ENCODE measurements at places on chromosomes 6 and 20. TPM values are rescaled to one million over a fixed set of nuclear protein-coding genes. Genes with fewer than 3 reads are reported as not detected.

Gene TUBB
- 130 TPM for total RNA-seq

Gene NKX2-4
- total RNA-seq = not detected

Gene CALHM4
- not detected for total RNA-seq

Gene FRMD1
- not detected for total RNA-seq

Gene PPIL6
- total RNA-seq = 5.5 TPM

Gene C6orf47
- total RNA-seq = 19.8 TPM

Gene SOBP
- total RNA-seq = 17.7 TPM

Gene METTL24
- total RNA-seq = 3.5 TPM

Gene LPIN3
- total RNA-seq = 14.8 TPM

Gene BNIP5
- total RNA-seq = not detected

DNA sequence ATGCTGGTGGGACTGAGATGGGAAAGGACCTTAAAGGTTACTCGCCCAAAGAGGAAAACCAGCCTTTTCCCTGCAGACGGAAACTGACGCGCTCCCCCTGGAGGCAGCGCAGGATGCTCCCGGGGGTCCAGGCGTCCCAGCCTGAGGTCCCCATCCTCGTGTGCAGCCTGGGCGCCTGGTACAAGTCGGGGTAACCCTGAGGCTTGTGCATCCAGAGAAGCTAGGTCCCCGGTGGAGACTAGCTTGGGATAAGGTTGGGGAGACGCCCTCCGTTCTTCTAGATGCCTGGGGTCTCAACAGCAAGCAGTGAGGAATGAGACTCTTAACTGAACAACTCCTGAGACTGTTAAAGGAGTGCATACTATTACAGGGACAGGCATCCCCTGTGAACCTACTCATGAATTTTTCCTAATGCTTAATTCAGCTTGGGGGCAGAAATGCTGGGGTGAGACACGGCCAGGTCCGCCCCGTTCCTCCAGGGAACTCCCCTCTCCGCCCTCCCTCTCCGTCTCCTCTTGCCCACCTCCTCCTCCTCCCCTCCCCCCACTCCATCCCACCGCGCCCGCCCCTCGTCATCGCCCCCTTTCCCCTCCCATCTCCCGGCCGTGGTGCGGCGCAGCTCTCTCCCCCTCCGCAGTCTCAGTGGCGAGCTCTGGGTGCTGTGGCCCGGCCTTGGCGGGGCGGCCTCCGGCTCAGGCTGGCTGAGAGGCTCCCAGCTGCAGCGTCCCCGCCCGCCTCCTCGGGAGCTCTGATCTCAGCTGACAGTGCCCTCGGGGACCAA is at the start of gene PRSS35:
Gene PRSS35 (plus strand): TSS at position 634 of the 781 bp plus-strand sequence. CDS start 10,908 bp downstream, outside the sequence.
- peak; percentile 66 for DNase-seq

- DNase-seq = no peak
Measured at GRCh38 chr6:129657483-129657882, 52.5 kb downstream of the ARHGAP18 start.

DNA sequence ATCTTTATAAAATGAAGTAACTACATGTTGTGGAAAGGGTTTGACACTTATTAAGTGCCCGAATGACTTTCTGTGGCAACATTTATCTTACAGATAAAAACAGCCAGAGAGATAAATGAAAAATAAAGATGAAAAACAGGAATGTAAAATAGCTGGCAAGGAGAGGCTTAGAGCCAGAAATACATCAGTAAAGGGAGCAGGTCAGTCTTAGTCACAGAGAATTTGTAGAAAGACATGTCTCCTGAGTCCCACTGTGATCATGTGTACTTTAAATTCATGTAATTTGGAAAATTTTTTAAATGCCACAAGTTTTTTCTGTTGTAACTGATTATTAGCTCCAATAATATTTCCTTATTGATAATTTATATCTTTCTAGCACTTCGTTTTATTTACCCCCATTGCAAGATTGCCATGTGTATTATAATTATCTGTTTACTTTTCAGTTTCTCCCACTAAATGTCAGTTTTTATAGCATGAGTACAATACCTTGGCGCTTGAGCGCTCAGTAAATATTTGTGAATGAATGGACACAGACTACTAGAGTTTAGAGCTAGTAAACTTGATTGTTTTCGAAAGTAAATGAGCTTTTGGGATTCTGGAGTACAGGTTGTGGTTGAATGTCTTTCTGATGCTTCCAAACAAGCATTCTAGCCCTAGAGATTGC is 15.2 kb downstream of the TAB2 start:
- DNase-seq = no peak

GRCh38 chr20:36175016-36175415 is 20.5 kb downstream of the EPB41L1 start:
- peak; percentile 12 for DNase-seq

DNA sequence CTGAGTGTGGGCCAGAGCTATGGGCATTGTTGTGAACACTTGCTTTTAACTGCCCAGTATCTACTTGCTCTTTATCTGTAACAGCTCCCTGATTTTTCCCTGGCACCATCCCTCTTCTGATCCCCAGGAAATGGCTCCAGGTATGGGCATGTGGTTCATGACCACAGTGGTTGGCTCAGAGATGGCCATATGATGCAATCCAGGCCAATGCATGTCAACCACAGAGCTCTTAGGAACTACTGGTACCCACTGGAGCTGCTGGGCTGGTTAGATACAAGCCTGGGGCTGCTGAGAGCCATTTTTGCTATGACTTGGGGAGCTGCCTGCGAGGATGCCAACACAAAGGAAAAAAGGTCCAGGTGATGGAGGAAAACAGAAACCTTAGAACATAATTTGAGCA is 55.6 kb downstream of the KCNB1 start:
- no peak for DNase-seq

GRCh38 chr6:21478883-21479539 is 114.5 kb upstream of the SOX4 start:
- peak; percentile 37 for DNase-seq

DNA sequence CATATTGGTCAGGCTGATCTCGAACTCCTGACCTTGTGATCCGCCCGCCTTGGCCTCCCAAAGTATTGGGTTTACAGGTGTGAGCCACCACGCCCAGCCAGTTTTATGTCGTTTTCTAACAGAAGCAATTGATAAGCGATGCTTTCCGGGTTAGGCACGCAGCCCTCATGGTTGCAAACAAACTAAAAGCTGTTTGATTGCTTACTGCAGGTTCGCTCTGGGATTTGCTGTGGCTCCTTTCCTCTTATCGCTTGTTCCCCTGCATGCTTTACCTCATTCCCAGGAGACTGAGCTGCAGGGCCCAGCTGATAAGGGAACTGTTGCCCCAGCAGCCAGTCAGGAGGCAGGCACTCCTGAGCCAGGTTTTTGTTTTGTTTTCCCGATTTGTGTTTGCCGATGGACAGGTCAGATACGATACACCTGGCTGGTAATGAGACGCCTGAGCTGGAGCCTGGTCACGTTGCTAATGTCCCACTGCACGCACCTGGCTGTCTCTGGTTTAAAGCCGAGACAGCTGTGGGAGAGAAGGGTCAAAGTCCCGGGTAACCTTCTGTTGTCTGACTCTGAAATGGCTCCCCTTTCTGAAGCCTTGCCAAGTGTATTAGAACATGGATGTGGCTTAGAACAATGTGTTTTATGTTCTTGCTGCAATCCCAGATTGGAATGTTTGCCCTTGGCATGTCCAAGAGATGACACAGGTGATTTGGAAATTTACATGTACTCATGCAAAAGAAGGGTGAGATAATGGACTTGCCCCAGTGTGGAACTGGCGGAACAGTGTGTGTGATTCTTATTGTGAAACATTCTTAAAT is 19.9 kb downstream of the DSP start:
- no peak for DNase-seq

GRCh38 chr6:10595731-10596664 is 74.8 kb downstream of the GCNT2 start:
- no peak for DNase-seq

DNA sequence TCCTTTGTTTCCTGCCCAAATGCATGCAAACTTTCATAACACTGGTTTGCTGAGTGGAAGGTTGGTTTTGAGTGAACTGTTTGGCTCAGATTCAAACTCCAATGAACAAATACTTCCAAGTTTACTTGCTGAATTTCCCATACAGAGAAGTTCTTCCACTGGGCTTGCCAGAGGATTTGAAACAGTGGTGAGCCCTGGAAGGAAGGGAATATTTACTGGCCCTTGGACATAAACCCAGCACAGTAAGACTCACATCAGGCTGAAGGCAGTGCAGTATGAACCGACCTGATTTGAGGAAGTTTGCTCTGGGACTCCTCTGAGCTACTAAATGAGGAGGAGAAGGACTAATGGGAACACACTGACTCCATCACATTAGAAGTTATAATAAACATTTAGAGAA is 3.8 kb downstream of the TRAF3IP2 start:
- peak; percentile 45 for DNase-seq

DNA sequence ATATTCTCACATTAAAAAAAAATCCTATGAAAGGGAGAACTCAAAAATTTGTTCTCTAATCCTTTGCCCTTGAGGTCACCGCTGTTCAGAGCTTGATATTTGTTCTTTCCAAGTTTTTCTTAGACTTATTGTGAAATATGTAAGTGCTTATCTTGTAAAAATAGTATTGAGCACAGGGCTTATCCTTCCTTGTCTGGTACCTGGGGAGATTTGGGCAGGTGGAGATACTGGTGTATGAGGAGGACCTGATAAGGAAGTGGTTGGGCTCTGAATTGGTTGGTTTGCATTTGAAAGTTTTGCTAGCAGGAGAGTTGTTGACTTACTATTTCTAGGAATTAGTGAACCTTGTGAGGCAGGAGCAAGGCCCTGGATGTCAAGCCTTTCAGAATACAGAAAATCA is 28.9 kb upstream of the ANKEF1 start:
- no peak for DNase-seq

DNA sequence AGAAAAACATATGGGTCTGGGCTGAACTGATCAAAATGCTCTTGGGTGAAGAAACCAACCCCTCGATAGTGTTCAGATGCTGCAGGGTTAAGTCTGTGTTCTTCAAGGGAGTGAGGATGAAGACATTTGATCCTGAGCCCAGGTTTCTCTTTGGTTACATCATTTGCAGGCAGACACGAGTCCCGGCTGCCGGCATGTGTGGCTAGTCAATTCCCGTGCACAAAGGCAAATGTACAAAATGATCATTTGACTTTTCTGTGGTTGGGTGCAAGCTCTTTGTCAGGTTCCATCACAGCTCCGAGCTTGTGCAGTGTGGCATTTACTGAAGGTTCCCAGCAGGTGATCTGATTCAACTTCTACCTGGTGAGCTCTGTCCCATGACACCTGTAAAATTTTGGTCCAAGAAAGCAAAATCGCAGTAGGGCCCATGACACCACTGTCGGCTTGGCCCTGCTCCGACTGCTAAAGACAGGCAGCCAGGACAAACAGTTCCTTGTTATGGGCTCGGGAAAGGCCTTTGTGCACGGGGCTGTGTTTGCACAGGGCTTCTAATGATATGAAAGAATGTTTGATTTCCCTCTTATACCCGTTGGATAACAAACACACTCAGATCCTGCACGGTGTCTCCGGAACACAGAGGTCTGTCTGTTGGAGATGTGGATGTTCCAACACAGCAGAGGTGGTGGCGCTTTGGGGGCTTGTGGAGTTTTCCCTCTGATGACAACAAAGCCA is 46.9 kb downstream of the GJA10 start:
- peak; percentile 65 for DNase-seq

DNA sequence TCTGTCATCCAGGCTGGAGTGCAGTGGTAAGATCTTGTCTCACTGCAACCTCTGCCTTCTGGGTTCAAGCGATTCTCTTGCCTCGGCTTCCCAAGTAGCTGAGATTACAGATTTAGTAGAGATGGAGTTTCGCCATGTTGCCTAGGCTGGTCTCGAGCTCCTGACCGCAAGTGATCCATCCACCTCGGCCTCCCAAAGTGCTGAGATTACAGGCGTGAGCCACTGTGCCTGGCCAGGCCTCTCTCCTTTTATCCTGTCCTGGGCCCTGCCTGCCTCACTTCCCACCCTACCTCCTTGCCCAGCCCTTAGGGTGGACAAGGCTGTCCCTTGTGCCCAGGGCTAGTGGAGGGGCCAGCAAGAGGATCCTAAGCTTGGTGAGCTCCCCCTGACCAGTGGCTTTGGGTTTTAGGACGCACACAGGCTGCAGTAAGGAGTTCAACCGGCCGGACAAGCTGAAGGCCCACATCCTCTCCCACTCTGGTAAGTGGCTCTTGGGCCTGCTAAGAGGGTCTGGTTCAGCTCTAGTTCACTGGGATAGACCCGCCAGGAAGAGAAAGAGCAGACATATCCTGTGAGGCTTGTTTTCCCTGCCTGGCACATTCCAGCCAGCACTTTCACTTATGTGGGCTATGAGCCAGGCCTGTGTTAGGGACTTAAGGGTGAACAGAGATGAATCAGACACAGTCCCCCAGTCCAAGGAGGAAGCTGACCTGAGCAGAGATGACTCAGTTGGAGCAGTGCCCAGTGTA is 21.9 kb upstream of the CHMP4B start:
- DNase-seq = peak; percentile 53

DNA sequence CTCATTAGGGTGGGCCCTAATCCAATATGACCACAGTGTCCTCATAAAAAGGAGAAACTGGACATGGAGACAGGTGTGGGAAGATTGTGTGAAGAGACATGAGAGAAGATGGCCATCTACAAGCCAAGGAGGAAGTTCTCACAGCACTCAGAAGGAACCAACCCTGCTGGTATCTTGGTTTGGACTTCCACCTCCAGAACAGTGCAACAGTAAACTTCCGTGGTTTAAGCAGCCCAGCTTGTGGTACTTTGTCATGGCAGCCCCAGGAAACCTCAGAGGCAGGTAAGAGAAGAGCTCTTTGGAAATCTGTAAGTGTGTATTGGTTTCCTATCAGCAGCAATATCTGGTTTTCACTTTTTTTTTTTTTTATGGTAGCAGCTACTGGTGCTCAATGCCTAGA is 16.5 kb upstream of the CNKSR3 start:
- DNase-seq = no peak

DNA sequence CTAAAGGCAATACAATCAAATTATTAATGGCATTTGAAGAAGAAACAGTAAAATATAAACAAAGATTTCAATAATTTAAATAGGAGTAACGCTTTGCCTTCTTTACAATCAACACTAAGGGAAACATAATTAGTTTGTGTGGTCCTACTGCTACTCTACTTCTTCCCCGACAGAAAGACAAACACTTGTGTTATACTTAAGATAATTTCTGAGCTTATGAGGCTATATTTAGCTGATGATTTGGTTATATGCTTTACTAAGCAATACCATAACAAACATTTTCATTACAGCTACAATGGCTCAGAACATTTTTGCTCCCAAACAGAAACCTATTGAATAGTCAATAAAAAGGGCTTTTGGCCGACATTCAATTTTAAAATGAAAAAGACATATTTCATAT is 1217.2 kb upstream of the GJE1 start:
- no peak for DNase-seq

- DNase-seq = no peak
Measured at GRCh38 chr6:122872311-122872710, 83.3 kb downstream of the SMPDL3A start.

DNA sequence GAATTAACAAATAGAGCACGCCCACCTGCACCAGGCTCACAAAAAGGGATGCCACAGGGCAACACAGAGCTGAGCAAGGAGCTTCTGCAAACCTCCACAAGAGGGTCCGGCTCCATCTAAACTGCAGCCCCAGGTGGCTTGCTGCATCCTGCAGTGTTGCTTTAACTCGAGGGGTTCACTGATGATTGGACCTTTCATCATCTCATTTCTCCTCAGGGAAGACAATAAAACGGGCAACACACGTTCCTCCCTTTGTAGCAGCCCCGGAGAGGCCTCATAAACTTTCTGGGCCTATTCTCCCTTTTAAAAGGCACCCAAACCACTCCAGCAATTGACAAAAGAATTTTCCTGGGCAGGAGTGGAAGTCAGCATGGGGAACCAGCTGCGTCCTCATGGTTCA is 161.5 kb upstream of the CDH4 start:
- no peak for DNase-seq
